ENCODE measurements at places on chromosomes 7 and 10.

- no peak for DNase-seq
These were observed 236.6 kb upstream of the PPP1R3A start for GRCh38 chr7:114155116-114156110.

DNA sequence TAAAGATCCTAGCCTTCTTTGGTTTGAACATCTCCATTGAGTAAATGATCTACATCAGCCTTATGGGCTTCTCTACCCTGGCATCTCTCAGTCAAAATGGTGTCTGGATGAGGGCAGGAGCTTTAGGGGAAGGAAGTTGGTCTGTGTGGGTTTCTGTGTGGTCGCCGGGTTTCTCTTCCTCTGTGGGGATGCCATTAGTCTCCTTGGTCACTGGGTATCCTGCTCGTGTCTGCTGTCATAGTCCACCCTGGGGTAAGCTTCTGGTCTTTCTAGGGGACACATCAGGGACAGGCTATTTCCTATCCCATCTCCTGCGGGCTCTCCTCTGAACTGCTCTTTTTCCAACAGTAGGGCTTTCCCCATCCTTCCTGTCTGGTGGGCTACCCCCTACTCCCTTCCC, 150.3 kb upstream of the NPY start:
- no peak for DNase-seq

- no peak for DNase-seq
These were observed 559.2 kb downstream of the PTPRN2 start for GRCh38 chr7:158028290-158028941.

GRCh38 chr7:66837661-66838060, 83.4 kb upstream of the TMEM248 start:
- DNase-seq, result no peak

DNA sequence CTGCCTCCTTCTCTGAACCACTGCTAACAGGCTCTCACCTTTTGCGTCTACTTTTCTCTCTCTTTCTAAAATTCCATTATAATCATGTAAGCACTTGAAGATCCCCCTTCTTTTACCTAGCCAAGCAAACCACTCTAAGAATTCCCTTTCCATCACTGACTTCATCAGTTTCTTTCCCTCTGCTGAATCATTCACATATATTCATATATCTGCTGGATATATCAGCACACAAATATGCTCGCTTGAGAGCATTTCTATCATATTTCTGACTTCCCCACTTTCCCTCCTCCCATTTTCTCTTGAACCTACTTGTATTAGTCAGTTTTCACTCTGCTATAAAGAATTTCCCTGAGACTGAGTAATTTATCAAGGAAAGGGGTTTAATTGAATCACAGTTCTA, 84.2 kb upstream of the LRRN3 start:
- DNase-seq, result no peak

- no peak for DNase-seq
These were observed 20.8 kb upstream of the RELN start for GRCh38 chr7:104010052-104010909.

DNA sequence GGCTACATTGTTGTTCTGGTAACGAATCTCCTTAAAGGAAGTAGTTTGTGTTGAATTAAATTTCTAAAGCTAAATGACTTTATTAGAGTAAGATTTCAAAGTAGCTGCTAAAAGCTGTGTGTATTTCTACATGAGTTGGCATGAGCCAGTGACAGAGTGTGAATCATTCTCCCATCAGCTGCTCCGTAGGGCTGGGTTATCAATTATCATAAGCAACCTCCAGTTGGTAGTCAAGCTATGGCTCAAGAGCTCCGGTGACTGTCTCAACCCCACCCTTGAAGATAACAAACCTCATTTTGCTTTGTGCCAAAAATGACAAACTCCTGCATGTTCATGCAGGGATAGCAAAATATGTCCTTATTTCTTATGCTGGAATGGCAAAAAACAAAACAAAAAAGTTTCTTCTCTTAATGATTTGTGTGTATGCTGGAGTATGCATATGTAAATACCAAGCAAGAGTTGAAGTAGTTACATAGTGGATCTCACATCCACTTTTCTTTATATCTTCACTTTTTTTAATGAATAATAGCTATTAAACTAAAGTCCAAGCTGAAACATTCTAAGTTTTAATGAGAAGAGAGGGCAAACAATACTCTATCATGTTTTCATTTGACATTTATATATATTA, 249.4 kb downstream of the CACNA2D1 start:
- no peak for DNase-seq

- peak; percentile 22 for DNase-seq
These were observed 13.0 kb upstream of the HUS1 start for GRCh38 chr7:47992446-47992845.

GRCh38 chr7:6248581-6248980, 23.8 kb downstream of the CYTH3 start:
- DNase-seq, result no peak

DNA sequence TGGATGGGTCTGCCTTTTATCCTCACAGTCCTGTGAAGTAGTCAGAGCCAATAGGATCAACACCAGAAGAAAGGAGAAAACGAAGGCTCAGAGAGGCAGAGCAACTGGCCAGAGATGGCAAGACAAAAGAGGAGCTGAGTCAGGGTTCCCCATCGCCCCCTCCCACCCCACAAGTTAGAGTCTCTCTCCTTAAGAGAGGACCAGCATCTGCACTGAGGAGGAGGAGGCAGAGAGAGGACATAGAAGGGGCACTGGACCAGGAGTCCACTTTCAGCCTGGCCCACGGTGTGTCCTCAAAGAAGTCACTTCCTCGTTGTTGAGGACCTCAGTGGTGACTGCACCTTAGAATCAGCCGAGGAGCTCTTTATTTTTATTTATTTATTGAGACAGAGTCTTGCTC, 11.6 kb downstream of the SPOCK2 start:
- DNase-seq, result no peak

- no peak for DNase-seq
These were observed 21.4 kb downstream of the BCCIP start for GRCh38 chr10:125844751-125845221.

- no peak for DNase-seq
These were observed 267.5 kb upstream of the HABP2 start for GRCh38 chr10:113285305-113285704.

DNA sequence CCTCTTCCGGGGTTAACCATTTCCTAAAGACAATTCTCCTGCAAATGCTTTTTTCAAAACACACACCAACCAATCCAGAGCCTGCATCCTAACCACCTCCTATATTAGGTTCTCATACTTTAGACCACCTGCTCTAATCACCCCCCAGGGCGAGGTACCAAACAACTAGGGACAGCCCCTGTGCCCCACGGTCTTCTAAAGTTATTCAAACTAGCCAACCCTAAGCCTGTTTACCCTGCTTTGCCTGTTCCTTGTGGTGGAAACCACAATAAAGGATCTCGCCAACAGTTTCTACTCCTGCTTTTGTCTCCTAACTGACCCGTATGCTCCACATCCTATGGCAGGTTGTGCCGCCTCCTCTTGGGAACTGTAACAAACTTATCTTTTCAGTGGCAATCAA, 21.1 kb downstream of the SP4 start:
- DNase-seq, result no peak

GRCh38 chr7:36916619-36917018, 192.3 kb upstream of the AOAH start:
- DNase-seq, result peak; percentile 60

DNA sequence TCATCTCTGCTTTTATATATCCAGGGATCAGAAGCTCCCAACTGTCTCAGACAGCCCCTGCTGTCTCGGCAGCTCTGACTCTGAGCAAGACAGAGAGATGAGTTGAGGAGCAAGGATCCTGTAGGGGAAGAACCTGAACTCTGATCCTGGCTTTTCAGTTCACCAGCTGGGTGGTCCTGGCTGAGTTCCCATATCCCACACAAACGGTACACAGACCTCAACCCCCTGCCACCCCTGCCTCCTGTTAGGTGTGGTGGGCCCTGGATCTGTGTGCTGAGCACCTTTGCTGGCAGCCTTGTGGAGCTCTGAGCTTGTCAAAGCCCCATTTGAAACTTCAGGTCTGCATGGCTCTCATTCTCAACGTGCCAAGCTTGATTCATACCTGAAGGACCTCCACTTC, 54.3 kb upstream of the GPR26 start:
- DNase-seq, result no peak

Measured in cerebellar cortex (tissue), 1 donor.